ENCODE measurements at places on chromosomes 7 and 10. TPM values are rescaled to one million over a fixed set of nuclear protein-coding genes. Genes with fewer than 3 reads are reported as not detected.
A peak's percentile ranks its signal among the peaks of the same experiment; 100 is the strongest.

Gene CALHM3
- not detected for total RNA-seq

GRCh38 chr7:81648716-81649115 lies 121.1 kb downstream of the HGF start:
- no peak overlapping the region for H3K4me3 ChIP-seq
- no peak for DNase-seq
- no peak overlapping the region for H3K27ac ChIP-seq

DNA sequence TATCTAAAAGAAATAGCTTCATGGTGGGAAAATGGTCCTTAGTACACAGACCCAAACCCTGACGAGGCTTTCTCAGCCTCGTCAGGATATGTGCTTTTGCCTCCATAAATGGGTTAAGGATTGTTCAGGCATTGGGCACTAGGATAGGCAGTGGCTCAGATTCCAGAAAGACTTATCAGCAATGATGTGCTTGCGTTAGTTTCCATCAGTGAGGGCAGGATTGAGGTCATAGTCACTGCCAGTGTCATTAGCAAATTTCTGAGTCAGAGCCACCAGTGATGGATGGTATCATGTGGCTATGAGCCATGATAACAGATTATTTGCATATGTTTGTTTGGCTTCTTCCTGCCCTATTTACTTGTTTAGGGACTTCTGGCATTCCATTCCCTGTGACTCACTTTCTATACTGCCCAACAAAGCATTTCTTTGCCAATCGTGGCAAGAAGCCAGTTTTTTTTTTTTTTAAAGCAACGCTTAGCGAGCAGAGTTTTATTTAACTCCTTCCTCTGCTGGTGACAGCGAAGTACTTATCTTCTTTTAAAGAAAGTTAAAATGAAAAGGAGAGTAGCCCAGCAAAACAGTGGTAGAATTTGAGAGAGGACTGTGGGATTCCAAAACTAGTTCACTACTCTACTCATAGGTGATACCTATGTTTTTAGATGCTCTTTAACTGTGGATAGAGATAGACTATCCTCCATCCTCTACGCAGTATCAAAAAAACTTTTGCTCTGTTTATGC lies 44.4 kb downstream of the MYPN start:
- no peaks in the 10 kb centered on the region for H3K36me3 ChIP-seq
- DNase-seq, result no peak
- no peak overlapping the region for H3K4me3 ChIP-seq
- H3K27ac ChIP-seq, result peak overlapping the region; percentile 10

- no peak for DNase-seq
- no peaks in the 10 kb centered on the region for H3K36me3 ChIP-seq
- no peaks in the 10 kb centered on the region for H3K27me3 ChIP-seq
- H3K4me3 ChIP-seq, result no peak overlapping the region
- H3K27ac ChIP-seq, result no peak overlapping the region
Measured at GRCh38 chr10:228366-228765, 93.1 kb downstream of the ZMYND11 start.

- H3K36me3 ChIP-seq, result peaks cover 41% of the 10 kb centered on the region
- no peak for DNase-seq
- peak overlapping the region; percentile 83 for H3K4me3 ChIP-seq
- H3K27me3 ChIP-seq, result no peaks in the 10 kb centered on the region
- H3K4me1 ChIP-seq, result peaks cover 34% of the 10 kb centered on the region
- H3K27ac ChIP-seq, result peak overlapping the region; percentile 91
Measured at GRCh38 chr7:116528008-116528789, 3.4 kb downstream of the CAV1 start.

DNA sequence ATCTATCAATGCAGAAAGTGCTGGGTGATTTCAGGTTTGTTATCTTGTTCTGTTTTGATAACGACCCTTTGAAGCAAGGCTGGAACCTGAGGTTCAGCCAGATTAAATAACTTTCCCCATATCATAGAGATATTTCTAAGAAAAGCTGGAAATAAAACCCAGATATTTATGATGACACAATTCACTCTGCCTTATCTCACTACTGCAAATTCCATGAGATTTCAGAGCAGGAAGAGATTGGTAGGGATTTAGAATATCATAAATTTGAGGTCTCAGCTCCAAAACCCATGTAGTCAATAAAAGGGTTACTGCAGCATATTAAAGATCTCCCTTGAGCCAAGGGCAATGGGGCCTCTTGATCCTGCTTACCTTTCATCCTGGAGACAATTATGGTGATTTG lies 692.5 kb upstream of the IGFBP3 start:
- peak; percentile 39 for DNase-seq
- peaks cover 18% of the 10 kb centered on the region for H3K4me1 ChIP-seq
- no peak overlapping the region for H3K4me3 ChIP-seq
- H3K27ac ChIP-seq, result no peak overlapping the region
- no peaks in the 10 kb centered on the region for H3K36me3 ChIP-seq

- H3K27me3 ChIP-seq, result peaks cover 81% of the 10 kb centered on the region
- peaks cover 56% of the 10 kb centered on the region for H3K4me1 ChIP-seq
- H3K27ac ChIP-seq, result no peak overlapping the region
- H3K36me3 ChIP-seq, result no peaks in the 10 kb centered on the region
Measured at GRCh38 chr7:155456738-155457543, 988 bp upstream of the EN2 start.

DNA sequence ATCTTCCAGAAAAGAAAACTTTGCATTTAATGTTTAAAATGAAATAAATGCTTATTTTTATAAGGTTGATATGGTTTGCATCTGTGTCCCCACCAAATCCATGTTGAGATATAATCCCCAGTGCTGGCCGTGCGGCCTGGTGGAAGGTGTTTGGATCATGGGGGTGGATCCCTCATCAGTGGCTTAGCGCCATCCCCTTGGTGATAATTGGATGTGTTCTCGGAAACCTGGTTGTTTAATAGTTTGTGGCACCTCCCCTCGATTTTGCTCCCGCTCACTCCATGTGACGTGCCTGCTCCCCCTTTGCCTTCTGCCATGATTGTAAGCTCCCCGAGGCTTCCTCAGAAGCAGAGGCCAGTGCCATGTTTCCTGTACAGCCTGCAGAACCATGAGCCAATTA lies 2.4 kb upstream of the MTPAP start:
- DNase-seq, result no peak
- peaks cover 20% of the 10 kb centered on the region for H3K4me1 ChIP-seq
- H3K36me3 ChIP-seq, result no peaks in the 10 kb centered on the region
- H3K4me3 ChIP-seq, result no peak overlapping the region

DNA sequence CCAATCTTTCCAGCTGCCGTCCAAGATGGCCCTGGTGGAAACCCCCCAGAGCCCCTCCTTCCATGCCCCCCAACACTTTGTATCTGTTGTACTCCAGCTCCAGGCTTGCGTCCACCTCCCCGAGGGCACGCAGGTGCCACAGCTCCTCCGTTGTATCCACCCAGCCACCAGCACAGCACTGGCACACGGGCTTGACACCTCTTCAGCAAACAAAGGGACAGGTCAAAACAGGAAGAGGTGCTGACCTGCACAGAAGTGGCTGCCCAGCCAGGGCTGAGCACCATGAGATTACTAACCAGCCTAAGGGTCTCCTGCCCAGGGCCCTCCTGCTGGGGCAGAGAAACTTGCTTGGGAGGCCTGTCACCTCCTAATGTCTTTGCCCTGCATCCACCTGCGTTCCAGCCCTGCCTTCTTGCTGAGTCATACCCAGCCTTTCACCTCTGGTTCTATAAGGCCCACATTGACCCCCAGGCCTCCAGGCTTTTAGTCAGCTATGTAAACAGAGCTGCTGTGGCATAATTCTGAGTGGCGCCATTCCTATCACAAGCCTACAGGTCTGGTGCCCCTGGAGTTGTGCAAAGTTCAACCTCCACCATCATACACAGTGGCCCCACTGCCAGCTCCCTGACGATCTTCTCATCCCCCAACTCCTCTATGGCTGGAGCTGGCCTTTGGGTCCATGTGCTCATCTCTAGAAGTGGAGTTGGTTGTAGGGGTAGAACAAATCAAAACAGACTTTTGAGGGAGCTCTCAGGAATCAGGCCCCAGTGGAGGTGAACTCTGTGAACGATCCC lies 20.9 kb downstream of the SLC29A3 start:
- H3K27ac ChIP-seq, result no peak overlapping the region
- H3K4me3 ChIP-seq, result no peak overlapping the region
- H3K36me3 ChIP-seq, result peaks cover 13% of the 10 kb centered on the region
- H3K4me1 ChIP-seq, result peaks cover 13% of the 10 kb centered on the region
- no peak for DNase-seq

Gene SDK1
- total RNA-seq, result 9.1 TPM

Gene TET1
- total RNA-seq, result 8.9 TPM

- H3K27me3 ChIP-seq, result no peaks in the 10 kb centered on the region
- H3K4me1 ChIP-seq, result peaks cover 12% of the 10 kb centered on the region
- no peak overlapping the region for H3K27ac ChIP-seq
- no peaks in the 10 kb centered on the region for H3K36me3 ChIP-seq
Measured at GRCh38 chr7:152674860-152675758, 832 bp downstream of the XRCC2 start.

GRCh38 chr7:92808006-92808405 lies 28.4 kb downstream of the CDK6 start:
- no peak overlapping the region for H3K4me3 ChIP-seq
- H3K36me3 ChIP-seq, result no peaks in the 10 kb centered on the region
- H3K4me1 ChIP-seq, result peaks cover 23% of the 10 kb centered on the region
- no peak overlapping the region for H3K27ac ChIP-seq
- no peaks in the 10 kb centered on the region for H3K27me3 ChIP-seq

GRCh38 chr7:57821438-57822382 lies 371.7 kb downstream of the ZNF716 start:
- H3K27me3 ChIP-seq, result no peaks in the 10 kb centered on the region
- DNase-seq, result no peak
- no peaks in the 10 kb centered on the region for H3K36me3 ChIP-seq
- no peak overlapping the region for H3K27ac ChIP-seq

GRCh38 chr10:77713521-77714280 lies 76.1 kb upstream of the KCNMA1 start:
- H3K4me3 ChIP-seq, result no peak overlapping the region
- peaks cover 13% of the 10 kb centered on the region for H3K4me1 ChIP-seq
- no peaks in the 10 kb centered on the region for H3K27me3 ChIP-seq
- DNase-seq, result peak; percentile 89
- H3K27ac ChIP-seq, result no peak overlapping the region

DNA sequence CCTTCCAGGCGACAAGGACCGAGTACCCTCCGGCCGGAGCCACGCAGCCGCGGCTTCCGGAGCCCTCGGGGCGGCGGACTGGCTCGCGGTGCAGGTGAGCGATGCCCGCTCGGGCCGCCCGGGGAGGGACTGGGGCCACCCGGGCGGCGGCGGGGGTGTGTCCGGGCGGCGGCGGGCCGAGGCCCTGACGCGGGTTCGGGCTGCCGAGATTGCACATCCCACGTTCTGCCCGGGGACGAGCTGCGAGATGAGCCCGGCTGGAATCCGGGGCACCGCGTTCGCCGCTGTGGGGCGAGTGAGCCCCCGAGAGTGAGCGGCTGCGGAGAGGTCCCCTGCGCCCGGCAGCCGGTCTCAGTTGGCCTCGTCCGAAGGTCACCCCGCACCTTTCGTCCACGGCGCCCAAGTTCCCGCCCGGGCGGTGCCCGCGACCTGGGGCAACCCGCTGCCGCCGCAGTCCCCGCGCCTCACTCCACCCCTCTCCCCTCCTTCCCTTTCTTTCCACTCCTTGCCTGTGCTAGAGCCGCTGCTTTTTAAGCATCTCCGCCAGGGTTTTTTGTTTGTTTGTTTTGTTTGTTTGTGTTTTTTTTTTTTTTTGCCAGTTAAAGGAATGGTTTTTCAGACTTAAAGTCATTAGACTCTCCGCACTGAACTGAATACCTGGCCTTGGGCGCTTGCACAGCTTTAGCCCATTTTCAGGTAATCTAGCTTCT lies 515 bp downstream of the RALA start:
- H3K4me3 ChIP-seq, result peak overlapping the region; percentile 92
- peak overlapping the region; percentile 90 for H3K27ac ChIP-seq
- DNase-seq, result no peak
- peaks cover 46% of the 10 kb centered on the region for H3K4me1 ChIP-seq

Gene OR2A12
- not detected for total RNA-seq

GRCh38 chr10:84294766-84295447 lies 33.5 kb upstream of the CCSER2 start:
- no peak overlapping the region for H3K27ac ChIP-seq
- no peaks in the 10 kb centered on the region for H3K27me3 ChIP-seq
- no peak overlapping the region for H3K4me3 ChIP-seq
- H3K4me1 ChIP-seq, result no peaks in the 10 kb centered on the region

Gene YKT6
- total RNA-seq, result 49.8 TPM

GRCh38 chr7:21981524-21981923 lies 35.8 kb upstream of the CDCA7L start:
- no peaks in the 10 kb centered on the region for H3K4me1 ChIP-seq
- peak; percentile 72 for DNase-seq
- no peak overlapping the region for H3K4me3 ChIP-seq

DNA sequence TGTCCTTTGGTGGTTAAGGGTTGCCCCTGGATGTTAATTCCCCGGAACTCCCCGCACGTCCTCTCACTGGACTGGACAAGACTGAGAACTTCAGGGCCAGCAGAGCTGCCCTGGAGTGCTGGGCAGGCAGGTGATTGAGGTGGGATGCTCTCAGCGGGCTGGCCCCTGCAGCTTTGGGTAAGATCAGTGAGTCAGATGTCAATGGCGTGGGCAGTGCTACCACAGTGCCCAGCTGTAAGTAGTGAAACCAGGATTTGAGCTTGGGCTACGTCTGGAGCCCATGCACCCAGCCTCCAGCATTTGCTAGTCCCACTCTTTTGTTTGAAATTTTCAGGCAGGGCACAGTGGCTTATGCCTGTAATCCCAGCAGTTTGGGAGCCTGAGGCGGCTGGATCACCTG lies 6.7 kb upstream of the SEPHS1 start:
- no peaks in the 10 kb centered on the region for H3K27me3 ChIP-seq
- H3K4me1 ChIP-seq, result peaks cover 7% of the 10 kb centered on the region
- no peak overlapping the region for H3K4me3 ChIP-seq
- DNase-seq, result no peak
- H3K36me3 ChIP-seq, result no peaks in the 10 kb centered on the region

DNA sequence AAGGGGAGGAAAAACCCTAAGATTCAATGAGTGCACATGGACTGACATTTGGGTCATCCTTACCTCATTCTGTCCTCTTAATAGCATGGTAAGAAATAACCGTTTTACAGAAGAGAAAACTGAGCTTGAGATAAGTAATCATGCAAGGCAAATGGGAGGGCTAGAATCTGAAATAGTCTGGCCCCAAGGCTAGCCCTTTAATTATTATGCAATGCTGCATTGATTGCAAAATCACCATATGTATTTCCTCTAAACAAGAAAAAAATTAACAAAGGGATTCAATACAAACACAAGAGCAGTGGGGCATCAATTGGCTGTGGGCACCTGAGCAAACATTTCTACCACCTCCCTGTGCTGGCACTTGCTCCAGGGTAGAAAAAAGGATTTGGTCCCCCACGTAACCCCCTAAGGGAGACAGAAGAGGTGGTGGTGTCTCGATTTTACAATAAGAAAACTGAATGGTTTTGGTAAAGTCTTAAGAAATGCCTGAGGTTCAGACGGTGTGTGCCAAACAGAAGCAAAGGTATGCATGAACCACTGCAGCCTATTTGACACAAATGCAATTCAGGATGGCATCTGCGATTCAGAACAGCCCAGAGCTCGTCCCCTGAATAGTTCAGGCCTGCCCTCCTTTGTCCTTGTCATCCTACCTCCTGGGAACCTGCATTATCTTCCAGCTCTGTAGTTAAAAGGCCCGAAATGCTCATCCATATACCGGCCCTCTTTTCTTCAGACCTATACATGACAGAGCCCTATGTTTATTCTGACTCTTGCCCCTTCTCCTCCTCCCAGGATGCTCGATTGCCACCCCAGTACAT lies 23.6 kb downstream of the PIP4K2A start:
- DNase-seq, result no peak
- no peak overlapping the region for H3K4me3 ChIP-seq
- H3K36me3 ChIP-seq, result no peaks in the 10 kb centered on the region
- H3K4me1 ChIP-seq, result peaks cover 24% of the 10 kb centered on the region
- no peaks in the 10 kb centered on the region for H3K27me3 ChIP-seq

Gene CPA5
- total RNA-seq, result not detected
